CD8-positive, alpha-beta memory T cell (primary cell): ENCODE measurements at places on chromosomes 2 and 18.

GRCh38 chr2:136291871-136292270 lies 173.9 kb upstream of the CXCR4 start:
- no peak for DNase-seq

DNA sequence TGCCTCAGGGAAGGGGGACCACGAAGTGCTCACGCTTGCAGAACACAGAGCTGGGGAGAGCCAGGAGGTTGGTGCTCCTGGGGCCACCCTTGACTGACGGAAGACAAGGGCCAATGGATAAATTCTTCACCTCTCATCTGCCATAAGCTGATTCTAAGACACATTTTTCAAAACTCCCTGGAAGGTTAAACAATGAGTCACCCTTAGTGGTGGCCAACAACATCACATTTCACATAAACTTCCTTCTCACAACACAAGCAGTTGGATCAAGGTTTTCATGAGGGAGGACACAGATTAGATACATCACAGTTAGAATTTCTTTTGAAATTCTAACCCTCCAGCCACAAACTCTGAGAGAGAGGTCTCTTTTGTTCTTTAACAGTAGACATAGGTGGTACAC lies 713.6 kb upstream of the POU3F3 start:
- DNase-seq, result no peak

DNA sequence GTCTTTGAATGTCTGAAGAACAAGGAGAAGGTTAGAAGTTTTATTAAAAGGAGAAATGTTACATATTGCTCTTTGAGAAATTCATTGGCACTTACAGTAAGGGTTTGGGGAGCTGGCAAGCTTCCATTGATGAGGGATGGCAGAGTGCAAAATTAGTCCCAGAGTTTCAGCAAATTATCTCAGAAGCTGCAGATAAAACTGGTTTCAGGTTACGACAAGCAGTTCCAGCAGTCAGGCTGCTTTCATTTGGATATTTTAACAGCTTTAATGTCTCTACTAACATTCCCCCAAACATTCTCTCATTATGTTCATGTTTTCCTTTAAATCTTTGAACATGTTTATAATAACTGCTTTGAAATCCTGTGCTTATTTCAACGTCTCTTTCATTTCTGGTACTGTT lies 153.1 kb downstream of the TTC27 start:
- DNase-seq, result no peak

GRCh38 chr2:120599072-120599471 lies 136.6 kb upstream of the GLI2 start:
- no peak for DNase-seq

DNA sequence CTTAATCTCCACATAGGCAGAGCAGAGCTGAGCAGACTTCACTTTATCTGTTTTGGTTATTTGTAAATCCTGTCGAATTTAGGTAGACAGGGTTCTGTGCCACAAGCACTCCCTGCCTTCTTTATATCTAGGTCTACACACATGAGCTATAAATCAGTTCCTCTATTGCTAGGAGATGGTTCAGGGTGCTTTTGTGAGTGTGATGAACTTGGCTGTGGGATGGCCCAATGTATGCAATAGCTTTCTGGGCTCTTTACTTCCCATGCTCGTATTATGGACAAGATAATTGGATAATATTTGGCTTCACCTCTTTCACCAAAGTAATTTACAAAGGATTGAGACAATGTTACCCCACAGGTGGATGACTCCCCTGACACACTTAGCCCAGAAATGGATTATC lies 72.2 kb downstream of the PLB1 start:
- DNase-seq, result no peak

DNA sequence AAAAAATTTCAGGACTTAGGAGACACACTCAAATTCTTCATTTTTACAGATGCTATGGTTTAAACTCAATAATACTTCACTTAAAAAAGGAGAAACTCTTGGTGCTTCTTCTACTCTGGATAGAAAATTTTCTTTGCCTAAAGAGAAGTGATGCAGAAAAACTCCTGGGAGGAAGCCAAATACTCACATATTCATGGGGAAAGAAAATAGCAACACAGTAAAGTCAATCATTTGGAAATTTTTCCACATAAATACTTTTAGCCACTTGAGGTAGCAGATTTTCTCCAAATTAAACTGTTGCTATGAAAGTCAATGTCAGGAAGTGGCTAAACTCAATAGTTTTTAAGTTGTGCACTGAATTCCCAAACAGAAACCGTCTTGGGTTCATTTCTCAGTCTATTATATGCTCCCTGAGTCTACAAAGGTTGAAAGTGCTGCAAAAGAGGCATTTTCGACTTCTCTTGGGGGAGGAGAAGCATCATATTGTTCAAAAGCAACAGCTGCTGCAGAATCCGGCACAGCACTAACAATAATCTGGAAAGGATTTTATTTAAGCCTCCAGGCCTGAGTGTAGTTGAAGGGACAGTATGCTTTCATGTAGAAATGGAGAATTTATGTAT lies 81.1 kb downstream of the UPP2 start:
- DNase-seq, result no peak

- DNase-seq, result no peak
These were observed 229.6 kb downstream of the LOXHD1 start for GRCh38 chr18:46427216-46427995.

DNA sequence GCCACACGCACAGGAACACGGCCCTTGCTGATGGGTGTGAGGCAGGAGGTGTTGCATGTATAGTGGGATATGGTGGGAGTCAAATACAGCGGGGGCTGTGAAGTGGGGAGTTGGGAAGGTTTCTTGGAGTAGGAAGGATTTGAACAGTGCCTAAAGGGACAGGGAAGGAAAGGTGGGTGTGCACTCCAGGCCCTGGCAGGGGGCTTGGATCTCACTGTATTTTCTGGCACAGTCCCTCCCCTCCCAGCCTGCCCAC lies 6.9 kb downstream of the RAB31 start:
- DNase-seq, result no peak

DNA sequence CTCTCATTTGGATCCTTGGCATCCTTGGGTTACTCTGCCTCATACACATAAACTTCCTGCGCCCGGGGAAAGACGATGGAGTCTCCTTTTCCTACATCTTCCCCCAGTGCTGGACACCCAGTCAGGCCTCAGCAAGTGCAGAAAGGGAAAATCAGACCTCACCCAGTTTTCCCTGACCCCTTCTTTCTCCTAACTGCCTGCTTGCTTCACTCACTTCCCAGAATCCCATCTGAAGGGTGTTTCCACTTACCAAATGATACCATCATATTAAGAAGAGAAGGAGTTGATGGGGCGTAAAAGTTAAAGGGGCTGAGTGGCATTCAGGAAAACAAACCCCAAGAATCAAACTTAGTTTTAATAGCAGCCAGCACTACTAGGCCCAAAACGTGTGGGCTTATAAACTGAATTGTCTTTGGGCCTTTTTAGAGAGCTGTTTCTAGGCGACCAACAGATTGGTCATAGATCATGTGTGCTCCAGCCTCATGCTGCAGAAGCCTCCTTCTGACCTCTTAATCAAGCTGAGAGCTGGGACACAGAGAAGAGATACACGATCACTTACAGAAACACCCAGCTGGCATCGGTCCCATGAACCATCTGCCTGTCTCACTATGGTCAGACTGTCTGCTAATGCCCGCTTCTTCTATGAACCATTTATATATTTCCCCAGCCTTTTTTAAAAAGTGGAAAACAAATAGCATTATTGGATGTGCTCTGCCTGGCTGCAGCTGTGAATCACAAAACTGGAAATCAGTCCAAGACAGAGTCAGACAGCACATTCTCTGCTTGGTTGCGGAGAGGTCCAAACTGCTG lies 165.7 kb upstream of the SLC14A2 start:
- DNase-seq, result no peak

DNA sequence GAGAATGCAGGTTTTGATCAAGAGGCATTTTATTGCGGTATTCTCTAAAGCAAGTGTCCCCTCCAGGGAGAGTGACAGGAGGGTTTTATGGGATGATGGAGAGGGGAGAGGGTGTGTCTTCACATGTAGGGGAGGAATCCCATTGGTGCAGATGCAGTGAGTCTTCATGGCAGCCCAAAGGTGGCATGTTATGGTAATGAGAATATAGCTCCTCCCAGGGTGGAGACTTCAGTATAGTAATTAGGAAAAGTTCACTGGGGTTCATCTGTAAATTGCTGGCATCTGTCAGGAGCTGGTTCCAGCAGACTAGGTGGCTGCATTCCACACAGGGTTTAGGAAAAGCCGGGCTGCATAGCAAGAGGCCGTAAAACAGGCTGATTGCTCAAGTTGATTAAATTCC lies 230.7 kb upstream of the CCDC68 start:
- no peak for DNase-seq

GRCh38 chr2:222490131-222490530 lies 65.8 kb downstream of the SGPP2 start:
- DNase-seq, result no peak

- no peak for DNase-seq
These were observed 84.7 kb upstream of the CYRIA start for GRCh38 chr2:16750175-16750924.

GRCh38 chr2:222792001-222792611 lies 68.7 kb upstream of the ACSL3 start:
- no peak for DNase-seq

- no peak for DNase-seq
These were observed 51.9 kb upstream of the RMDN2 start for GRCh38 chr2:37873229-37873628.

DNA sequence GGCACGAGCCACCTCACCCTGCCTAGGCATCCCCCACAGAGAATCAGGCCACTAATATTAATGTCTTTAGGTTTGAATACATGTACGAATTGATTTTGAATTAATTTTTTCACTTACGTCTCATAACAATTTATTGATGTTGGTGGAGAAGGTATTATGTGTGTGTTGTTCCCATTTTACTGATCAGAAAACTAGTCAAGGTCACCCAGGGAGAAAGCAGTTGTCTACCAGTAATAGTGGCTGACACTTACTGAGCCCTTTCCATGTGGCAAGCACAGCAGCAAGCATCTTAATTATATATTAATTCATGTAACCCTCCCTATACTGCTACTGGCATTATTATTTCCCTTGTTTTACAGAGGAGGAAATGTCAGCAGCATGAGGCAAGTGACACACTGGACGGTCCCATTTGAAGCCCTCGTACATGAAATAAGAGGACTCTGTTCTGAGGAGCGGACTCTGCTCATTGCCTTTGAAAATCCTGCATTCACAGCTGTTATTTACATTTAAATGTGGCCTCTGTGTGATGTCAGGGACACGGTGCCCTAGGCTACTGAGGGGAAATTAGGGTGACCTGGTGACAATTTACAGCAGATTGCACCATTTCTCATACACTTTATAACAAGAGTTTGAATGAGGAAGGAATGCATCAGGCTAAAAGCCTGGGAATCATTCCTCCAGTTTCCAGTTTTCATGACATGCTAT lies 30.9 kb upstream of the KCNE4 start:
- DNase-seq, result no peak

GRCh38 chr2:15630121-15630977 lies 38.7 kb downstream of the DDX1 start:
- no peak for DNase-seq
